Stimulated activated CD4-positive, alpha-beta T cell treated with anti-CD3 and anti-CD28 coated beads, TNF-alpha, amount 100 ng/mL, for 1 hour (primary cell): ENCODE measurements at places on chromosomes 2 and 18.
A peak's percentile ranks its signal among the peaks of the same experiment; 100 is the strongest.

GRCh38 chr2:71865391-71865965, 282.2 kb downstream of the CYP26B1 start:
- no peak for DNase-seq

GRCh38 chr2:124050833-124051497, 25.9 kb downstream of the CNTNAP5 start:
- no peak for DNase-seq

GRCh38 chr18:652131-652530, 5.3 kb upstream of the TYMS start:
- DNase-seq = no peak

GRCh38 chr2:57880446-57880845, 166.2 kb upstream of the VRK2 start:
- no peak for DNase-seq

- DNase-seq = no peak
Measured at GRCh38 chr18:40108596-40108995, 1846.4 kb upstream of the PIK3C3 start.

- no peak for DNase-seq
Measured at GRCh38 chr2:133486771-133487191, 81.5 kb downstream of the NCKAP5 start.

- no peak for DNase-seq
Measured at GRCh38 chr2:33634261-33634910, 35.3 kb upstream of the FAM98A start.

DNA sequence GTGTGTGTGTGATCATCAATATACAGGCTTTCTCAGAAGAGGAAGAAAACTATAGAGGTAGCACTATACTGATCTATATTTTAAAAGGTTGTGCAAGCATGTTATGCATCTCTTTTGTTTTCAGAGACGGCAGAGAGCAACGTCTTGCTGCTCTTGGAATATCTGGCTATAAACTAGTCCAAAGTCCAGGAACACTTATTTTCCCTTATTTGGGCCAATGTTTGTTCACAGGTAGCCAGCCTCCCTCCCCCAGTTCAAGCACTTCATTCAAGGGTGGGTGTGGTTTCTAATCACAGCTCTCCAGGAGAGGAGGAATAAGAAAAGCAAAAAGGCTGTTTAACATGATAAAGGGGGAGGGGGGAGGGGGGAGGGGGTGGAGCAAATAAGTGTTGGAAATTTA, 4.2 kb downstream of the FZD5 start:
- no peak for DNase-seq

DNA sequence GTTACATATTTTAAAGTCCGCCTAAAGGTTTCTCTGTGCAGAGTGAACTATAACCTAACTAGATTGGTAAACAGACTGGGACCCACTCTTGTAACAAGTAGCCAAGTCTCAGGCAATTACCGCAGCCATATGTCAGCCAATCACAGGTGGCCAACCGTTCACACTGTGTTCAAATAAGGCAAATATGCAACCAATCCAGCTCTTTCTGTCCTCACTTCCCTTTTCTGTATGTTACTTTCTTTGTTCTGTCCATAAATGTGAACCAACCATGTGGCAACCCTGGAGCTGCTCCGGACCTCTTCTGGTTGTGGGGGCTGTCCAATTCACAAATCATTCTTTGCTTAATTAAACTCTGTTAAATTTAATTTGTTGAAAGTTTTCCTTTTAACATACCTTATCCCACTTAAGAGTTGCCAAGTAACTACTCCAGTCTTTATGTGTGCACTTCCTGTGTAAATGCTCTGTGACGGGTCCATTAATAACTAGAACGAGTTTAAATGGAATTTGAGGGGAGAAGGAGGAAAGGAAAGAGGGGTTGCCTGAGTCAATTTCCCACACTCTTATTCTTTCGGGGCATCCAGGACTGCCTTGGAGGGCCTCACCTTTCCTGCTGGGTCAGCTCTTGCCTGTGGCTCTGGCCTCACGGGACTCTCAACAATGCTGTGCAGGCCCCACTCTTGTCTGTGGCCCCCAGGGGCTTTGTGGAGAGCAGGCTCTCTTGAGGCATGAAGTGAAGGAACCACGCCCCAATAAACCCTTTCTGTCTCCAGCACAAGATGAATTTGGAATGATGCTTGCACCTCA, 6.6 kb upstream of the RPL37A start:
- no peak for DNase-seq

- no peak for DNase-seq
Measured at GRCh38 chr2:186460465-186460864, 25.6 kb upstream of the ZC3H15 start.

DNA sequence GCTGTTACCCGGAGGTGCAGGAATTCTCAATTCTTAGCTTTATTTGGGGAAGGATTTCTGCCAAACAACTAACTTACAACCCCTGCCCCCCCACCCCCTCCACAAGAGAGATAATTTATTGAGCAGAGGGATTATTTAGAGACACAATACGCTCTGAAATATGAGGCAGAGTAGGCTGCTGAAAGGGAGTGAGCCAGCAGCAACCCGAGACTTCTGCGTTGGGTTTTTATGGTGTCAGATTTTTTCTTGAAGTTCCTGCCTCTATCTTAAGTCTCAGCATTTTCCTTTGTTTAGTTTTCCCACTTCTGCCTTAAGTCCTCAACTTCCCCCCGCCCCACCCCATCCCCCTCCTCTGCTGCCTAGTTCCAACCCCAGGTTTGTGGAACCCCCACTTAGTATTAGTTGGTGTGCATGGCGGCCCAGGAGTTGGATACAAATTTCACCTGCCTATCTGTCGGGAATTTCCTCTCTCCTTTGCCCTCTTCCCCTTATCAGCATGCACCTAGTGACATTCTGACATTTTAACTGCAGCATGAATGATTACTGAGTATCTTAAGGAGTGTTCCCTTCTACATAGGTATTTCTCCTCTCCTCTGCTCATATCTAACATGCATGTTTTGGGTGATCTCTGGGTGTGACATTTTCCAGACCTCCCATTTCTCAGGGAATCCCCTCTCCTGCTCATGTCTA, 1635.9 kb upstream of the LRRTM1 start:
- DNase-seq = no peak

DNA sequence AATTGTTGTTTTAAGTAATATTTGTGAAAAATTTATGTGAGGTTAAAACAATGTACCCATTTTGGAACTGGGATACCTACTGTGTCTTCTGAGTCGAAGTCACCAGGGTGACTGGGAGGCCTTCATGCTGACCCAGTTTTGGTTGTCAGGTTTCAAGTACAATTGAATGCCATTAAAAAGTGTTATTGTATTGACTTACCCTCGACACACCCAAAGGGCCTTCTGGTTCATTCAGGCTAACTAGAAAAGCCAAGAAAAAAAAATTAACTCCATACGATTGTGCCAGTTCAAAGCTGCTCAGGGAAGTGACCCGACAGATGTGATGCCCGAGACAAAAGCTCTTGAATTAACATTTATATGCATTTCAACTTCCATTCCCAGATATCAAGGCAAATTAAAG, 190.0 kb downstream of the ST6GAL2 start:
- no peak for DNase-seq

- no peak for DNase-seq
Measured at GRCh38 chr2:26772064-26773001, 8.2 kb downstream of the SLC35F6 start.

DNA sequence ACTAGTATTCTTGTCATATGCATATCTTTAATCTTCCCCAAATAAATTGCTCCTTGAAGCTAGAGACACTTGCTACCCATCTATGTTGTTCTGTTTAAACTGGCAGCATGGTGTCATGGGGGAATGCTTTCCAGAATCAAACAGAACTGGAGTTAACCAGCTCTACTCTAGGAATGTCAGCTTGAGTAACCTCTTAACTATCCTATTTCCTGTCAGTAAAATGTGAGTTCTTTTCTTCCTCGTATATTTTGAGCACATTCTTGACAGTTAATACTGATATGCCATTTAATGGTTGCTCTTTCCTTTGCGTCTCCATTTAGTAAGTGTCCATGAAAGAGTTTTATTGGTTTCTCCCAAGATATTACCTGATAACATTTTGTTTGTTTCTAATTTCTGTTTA, 23.0 kb downstream of the CNTNAP5 start:
- no peak for DNase-seq

GRCh38 chr18:75341267-75341666, 86.2 kb downstream of the SMIM21 start:
- DNase-seq = no peak

DNA sequence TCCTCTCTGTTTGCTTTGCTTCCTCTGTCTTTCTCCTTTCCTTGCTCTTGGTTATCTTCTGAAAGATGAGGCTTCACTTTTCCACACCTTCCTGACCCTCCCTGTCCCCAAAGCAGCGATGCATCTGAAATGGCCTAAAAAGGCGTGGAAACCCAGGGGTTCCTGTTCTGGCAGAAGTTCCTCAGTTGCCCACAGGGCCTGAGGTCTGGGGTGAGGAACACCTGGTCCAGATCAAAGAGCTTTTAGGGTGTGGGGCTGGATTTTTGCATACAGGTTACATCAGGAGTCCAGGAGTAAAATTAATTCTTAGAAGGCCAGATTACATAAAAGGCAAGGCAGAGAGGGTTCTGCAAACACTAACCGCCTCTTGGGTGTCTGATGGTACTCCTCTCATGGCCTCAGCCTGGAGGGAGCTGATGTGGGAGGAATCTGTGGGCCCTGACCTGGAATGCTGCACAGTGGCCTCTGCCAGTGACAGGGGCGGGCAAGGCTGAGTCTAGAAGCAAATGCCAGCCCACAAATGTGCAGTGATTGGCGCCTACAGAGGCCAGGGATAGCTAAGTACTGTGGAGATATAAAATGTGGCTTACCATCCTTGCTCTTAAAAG, 41.8 kb downstream of the INPP4A start:
- no peak for DNase-seq

GRCh38 chr2:109392816-109393661, 220.7 kb downstream of the SEPTIN10 start:
- no peak for DNase-seq

DNA sequence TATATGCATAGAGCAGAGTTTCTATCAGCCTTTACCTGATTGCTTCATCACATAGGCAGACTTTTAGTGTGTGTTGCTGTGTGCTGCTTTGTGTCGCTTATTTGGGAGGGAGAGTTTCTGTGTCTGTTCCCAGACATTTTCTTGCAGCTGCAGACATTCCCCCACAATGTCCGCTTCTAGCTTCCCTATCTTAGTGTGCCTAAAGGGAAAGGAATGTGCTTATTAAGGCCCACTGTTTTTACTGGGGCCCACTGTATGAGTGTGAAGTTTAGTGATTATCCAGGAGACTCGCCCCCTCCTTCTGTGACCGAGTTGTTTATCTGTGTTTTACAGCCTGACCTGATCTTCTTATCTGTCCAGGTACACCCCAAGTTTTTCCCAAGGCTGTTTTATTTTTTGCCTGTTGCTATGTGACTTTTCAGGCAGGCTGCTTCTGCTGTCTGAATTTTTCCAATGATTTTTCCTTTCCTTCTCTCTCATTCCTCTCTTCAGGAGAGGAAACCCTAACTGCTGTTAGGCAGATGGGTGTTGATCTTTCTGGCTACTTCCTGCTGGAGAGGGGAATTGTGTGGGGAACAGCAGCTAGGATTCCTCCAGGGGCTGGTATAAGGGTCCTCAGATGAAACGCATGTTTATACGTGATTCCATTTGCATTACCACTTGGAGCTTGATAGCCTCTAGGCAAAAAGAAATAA, 47.6 kb downstream of the STK17B start:
- DNase-seq = no peak

- peak; percentile 36 for DNase-seq
Measured at GRCh38 chr2:157628477-157629415, at the start of gene ACVR1C. TSS of gene ACVR1C (minus strand) at chr2:157628864. CDS start at chr2:157628644, 220 bp downstream.

- no peak for DNase-seq
Measured at GRCh38 chr18:429030-429429, 71.5 kb downstream of the COLEC12 start.

DNA sequence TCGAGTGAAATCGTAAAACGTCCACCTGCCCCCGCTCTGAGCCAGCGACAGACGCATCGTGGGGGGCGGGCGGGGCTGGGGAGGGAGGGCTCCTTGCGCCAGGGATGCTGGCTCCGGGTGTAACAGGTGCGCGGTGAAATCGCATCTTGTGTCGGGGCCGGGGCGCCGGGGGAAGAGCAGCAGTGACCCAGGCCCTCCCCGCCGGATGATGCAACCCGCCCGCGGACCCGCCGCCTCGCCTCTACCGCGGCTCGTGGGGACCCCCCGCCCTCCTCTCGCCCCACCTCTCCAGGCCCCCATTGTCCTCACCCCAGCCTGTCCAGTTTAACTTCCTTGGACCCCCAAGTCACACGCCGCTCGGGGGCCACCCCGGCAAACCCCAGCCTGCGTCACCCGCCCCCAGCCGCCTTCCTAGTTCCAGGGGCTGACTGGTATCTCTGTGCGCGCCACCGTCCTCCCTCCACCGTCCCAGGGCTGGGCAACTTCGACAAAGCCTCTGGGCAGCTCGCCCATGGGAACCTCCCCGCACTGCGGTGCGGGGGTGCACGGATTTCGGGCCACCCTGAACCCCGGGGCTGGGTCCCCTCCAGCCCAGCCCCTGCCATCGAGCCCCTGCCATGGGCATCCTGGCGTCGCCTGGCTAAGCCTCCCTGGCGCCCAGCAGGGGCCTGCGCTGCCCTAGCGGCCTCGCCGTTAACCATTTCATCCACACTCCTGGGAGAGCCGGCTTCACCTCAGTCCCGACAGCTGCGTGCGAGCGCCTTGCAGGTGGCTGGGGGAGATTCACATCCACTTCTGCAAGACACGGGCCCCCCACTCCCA, 799 bp upstream of the KIF1A start:
- no peak for DNase-seq

DNA sequence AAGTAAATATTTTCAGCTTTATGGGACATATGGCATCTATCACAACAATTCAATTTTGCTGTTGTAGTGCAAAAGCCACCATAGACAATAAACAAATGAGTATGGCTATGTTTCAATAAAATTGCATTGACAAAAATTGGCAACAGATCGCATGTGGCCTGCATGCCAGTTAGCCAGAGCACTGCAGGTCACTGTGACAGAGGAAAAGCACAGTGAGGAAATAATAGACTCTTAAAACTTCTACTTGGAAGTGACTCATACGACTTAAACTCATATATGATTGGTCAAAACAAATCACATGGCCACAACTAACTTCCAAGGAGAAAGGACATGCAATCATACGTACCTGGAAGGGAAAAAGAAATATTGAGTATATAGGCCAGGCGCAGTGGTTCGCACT, 44.4 kb downstream of the EXOC6B start:
- no peak for DNase-seq

GRCh38 chr2:220046507-220046906, 419.1 kb downstream of the SLC4A3 start:
- DNase-seq = no peak

DNA sequence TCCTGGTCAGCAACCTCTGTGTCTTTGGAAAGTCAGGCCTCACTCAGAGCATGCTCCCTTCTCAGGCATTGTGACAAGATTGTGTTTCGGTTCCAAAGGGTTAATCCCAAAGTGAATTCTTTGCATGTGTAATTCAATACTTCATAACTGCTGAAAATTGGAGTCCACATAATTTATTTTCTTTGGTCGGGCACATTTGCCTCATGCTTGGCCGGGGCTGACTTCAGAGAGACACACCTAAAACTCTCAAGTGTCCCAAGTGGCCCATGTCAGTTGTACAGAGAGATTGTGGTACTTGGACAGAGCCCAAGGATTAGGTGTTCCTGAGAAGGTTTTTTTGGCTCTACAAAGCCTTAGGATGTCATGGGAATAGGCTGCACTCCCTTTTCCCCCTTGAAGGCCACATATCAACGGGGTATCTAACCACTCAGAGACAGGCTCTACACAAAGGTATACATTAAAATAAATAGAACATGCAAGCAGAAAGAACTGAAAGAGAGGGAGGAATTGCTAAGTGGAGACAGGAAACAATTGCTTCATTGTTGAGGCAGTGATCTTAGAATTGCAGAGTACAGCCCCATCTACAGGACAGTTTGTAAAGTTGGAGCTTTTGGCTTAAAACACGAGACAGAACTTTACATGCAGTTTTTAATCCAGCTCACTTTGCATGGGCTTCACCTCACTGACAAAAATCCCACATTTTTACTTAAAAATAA, 1232.3 kb upstream of the ZEB2 start:
- DNase-seq = no peak
